HuH-7.5 (cell line): ENCODE measurements at places on chromosomes 6 and 20.
A peak's percentile ranks its signal among the peaks of the same experiment; 100 is the strongest.

DNA sequence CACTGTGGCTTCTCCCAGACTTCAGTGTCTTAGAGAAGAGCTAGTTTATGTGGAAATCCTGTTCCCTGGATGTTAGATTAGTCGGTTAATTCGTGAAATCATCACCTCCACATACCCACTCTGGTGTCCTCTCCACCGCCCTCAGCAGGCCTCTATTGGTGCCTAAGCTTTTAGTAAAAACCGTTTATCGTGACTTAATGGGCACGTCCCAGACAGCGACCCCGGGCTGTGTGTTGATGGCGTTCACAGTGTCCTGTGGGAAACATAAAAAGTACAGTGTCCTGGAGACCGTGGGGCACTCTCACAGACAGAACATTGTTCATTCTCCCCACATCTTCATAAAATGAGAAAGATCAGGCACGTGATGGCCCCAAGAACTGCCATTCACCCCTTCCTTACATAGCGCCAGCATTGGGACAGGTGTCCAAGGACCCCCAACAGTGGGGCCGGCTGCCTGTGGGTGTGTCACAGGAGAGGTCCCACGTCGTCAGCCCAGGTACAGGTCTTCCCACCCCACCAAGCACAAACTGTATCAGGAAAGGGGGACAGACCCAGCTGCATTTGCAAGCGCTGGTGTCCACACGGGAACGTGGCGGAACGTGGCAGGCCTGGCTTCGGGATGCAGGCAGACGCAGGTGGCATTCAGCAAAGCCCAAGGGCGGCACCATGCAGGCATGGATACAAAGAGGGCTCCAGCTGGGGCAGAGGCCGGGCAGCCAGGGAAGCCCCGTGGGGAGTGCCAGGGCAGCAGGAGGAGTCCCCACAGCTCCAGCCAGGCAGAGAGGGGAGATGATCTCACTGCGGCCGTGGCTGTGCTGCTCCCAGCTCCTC is 237.7 kb downstream of the DLL1 start:
- DNase-seq: no peak

- DNase-seq: no peak
Measured at GRCh38 chr6:4717124-4717523, 59.1 kb upstream of the CDYL start.

GRCh38 chr6:4180652-4181255 is 45.4 kb upstream of the ECI2 start:
- DNase-seq: no peak

DNA sequence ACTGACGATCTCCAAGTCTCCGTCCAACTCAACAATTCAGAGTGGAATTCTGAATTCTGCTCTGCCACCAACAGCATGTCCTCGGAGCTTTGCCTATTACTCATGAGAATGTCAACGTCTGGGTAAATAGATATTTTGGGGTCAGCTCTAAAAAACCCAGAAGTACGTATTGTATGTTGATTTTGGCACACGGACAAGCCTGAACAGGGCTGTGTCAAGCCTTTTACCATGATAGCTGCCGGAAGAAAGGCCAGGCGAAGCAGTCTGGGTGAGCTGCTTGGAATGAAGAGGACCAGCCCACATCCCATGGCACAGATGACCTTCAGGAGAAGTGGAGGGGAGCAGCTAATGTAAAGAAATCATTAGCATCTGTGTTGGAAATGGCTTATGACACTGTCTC is 88.0 kb upstream of the JAG1 start:
- no peak for DNase-seq

DNA sequence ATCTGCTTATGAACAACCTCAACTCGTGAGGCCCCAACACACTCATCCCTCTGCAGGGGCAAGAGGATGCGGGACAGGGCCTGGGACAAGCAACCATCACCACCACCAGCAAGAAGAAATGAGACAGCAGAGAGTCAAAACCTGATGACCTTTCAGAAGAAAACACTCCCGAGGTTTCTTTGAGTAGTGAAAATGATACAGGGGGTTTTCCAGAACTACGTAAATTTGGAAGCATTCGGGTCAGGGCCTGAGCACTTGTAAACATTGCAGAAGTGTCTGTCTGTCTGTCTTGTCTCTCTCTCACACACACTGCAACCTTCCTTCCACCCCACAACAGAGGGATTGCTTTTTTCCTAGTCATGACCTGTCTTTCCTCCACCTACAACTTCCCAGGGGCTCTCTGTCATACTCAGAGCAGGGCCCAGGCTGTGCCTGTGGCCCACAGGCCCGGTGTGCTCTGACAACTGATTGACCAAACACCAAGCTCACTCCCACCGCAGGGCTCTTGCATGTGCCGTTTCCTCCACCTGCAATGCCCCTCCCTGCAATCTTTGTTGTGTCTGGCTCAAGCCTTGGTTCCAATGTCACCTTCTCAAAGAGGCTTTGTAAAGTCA is 90.9 kb downstream of the BMP7 start:
- no peak for DNase-seq

DNA sequence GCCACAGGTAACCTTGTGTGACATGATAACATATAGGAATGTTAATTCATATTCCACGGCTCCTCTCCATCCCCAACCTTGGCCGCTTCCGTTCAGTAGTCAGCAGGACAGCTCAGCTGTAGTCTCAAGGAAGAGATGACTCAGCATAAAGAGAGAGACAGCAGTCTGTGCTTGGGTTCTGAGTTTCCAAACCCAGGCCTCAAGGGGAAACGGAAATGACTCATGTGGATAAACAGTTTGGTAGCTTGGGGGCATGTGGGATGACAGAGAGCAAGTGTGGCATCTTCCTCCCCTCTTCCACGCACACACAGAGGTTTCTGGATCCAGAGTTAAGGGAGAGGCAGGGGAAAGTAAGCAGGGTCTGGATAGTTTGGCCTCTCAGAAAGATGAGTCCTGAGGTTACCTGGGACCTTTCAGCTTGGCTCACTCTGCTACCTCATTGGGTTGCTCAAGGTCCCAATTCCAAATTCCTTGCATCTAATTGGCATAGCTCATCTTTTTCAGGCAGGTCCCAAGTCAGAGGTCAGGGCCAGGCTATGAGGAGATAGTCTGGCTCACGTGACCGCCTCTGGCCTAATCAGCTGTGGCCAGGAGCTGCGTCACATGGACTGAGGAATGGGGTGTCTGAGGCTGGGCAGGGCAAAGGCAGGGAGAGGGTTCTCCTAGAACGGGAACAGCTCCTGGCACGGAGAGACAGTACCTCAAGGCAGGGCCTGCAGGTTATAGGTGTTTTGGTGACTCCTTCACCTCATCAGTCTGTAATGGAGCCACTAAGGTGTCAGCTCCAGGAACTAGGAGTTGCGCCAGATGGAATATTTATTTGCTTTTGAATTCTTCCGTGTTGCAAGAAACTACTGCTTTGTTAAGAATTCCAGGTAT is 36.5 kb upstream of the MLN start:
- peak; percentile 20 for DNase-seq

- DNase-seq: no peak
Measured at GRCh38 chr6:170025935-170026750, 264.7 kb downstream of the DLL1 start.

- no peak for DNase-seq
Measured at GRCh38 chr20:1346315-1346969, 17.5 kb upstream of the SDCBP2 start.

GRCh38 chr20:8389381-8390036 is 257.4 kb downstream of the PLCB1 start:
- DNase-seq: no peak

GRCh38 chr20:346640-347316 is at the start of gene NRSN2:
NRSN2 (plus strand) TSS chr20:347111; CDS start chr20:349644, 2,533 bp downstream.
- peak; percentile 78 for DNase-seq

- no peak for DNase-seq
Measured at GRCh38 chr6:123829302-123829953, 25.8 kb downstream of the NKAIN2 start.

GRCh38 chr6:15662326-15663129 is at the start of gene DTNBP1:
DTNBP1 (minus strand) TSS chr6:15663028; CDS start chr6:15662869, 159 bp downstream.
- DNase-seq: peak; percentile 57

DNA sequence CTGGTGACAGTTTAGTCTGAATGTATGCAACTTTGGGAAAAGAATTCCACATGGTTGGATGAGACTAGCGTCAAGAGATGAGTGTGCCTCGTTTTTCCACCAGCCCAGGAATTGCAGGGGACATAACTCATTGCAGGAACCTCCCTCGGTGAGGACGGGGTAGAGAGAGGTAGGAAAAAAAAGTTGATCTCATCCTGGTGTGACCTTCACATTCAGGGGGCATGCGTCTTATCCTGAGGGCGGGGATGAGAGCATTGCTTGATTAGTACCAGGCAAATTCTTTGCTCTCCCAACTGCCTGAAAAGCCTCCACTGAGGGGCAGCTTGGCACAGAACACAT is 11.8 kb downstream of the TLDC2 start:
- DNase-seq: no peak

GRCh38 chr20:6829510-6830116 is 62.1 kb downstream of the BMP2 start:
- no peak for DNase-seq

GRCh38 chr6:31572041-31572911 is at the start of gene LTA:
LTA (plus strand) TSS chr6:31572289; CDS start chr6:31572743, 454 bp downstream.
- DNase-seq: no peak

GRCh38 chr6:166950443-166950821 is 5.9 kb downstream of the RNASET2 start:
- DNase-seq: no peak

DNA sequence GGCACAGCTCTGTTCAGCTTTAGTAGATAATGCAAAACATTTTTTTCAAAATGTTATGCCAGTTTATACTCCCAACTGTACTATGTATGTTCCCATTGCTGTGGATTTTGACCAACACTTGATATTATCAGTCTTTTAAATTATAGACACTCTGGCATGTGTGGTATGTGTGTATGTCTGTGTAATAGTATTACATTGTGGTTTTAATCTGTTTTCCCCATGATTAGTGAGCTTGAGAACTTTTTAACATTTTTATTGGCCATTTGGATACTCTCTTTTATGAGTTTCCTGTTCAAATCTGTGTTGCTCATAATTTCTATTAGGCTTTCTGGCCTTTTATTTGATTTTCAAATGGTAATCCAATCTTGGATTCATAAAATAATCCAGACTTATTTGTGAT is 69.2 kb upstream of the TXNDC5 start:
- no peak for DNase-seq

GRCh38 chr6:83518816-83519480 is 6.6 kb downstream of the PRSS35 start:
- DNase-seq: no peak

DNA sequence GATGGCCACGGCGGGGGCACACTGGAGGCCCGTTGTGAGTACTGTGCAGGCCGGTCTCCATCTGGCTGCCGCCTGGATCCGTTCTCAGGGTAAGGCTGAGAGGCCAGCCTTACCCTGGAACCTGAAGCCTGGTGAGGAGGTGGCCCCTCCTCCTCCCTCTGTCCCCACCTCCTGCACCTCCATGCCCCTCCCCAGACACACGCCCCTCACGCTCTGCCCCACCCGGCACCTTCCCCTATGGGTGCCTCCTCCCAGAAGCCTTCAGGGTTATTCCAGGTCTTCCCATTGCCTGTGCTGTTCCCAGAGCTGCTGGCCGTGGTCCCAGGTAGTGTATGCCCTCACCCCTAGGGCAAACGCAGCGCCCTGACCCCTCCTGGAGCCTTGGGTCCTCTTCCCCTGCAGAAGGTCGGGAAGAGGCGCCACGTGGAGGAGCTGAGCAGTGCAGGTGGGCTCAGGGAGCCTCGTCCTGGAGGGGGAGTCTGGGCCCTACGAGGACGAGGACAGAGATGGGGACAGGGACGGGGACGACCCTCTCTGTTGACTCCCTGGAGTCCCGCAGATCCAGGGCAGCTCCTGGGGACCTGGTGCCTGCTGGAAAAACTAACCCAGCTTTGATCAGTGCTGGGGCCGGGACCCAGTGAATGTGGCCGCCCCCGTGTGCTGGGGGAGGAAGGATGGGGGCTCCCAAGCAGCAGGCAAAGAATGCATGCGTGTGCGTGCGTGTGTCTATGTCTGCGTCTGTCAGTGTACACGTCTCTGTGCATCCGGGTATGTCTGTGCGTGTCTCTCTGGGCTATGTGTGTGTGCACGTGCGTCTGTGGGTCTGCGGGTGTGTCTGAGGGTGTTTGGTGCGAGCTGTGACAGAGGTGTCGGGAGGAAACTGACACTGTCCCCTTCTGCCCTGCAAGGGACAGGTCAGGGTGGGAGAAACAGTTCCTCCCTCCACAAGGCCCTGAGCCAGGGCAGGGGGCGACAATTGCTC is 8.2 kb upstream of the HRH3 start:
- DNase-seq: no peak

GRCh38 chr6:73665686-73666319 is 12.0 kb upstream of the SLC17A5 start:
- no peak for DNase-seq

- DNase-seq: no peak
Measured at GRCh38 chr6:155455766-155456165, at the start of gene NOX3. NOX3 (minus strand) TSS chr6:155455839; CDS start chr6:155455800, 39 bp downstream.

- DNase-seq: no peak
Measured at GRCh38 chr6:53679446-53679933, 13.9 kb upstream of the KLHL31 start.

- no peak for DNase-seq
Measured at GRCh38 chr6:116766506-116767176, 1.1 kb upstream of the FAM162B start.

DNA sequence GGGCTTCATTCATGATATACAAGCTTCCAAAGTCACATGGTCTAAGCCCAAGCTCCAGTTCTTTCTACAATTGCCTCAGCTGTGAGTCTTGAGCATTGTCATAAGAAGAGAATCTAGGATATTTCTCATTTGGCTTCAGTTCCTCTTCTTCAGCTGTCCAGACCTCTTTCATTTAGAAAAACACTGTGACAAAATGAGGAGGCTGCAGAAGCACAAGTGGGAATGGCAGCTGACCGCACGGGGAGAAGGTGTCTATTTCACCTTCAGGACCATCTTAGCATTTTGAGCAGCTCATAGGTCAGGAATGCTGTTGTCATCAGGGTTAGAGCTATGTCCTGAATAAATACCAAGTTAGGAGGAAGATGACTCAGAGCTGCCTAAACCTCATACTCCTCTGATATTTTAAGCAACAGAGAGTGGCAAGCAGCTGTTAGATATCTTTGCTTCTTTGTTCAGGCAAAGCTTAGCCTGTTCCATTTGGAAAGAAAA is 390.1 kb upstream of the CITED2 start:
- DNase-seq: no peak

DNA sequence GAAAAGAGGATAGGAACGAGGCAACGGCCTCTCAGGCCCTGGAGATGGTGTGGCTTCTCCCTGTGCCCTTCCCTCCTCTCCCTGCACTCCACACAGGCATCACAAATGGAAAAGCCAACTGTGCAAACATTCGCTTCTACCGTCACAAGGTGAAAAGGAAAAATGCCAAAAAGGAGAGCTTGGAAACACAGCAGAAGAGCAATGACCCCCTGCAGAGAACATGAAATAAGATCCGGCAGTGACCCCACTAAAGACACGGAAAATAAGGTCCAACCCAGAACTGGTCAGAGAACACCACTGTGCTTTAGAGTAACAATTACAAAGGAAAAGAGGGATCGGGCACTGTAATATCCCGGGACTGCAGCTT is 63.0 kb downstream of the SLC22A23 start:
- DNase-seq: no peak

DNA sequence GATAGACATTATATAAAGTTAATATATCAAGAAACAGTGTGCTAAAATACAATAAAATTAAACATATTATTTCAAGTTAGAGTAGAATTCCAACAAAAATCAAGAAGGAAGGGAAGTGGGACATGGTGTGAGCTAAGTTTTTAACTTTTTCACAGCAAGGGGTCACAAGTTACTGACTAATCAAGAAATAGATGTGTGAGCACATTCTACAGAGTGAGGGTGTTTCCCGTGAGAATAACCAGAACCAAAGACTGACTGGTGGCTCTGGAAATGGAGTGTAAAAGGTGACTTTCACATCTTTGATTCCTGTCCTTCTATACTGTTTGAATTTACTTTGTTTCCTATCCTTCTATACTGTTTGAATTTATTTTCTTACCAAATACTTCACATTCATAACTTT is 206.6 kb downstream of the TASP1 start:
- DNase-seq: no peak
